ENCODE measurements at places on chromosomes 3 and 15.

GRCh38 chr3:71583566-71584393 is at the start of gene FOXP1:
TSS of gene FOXP1 (minus strand) at chr3:71583728. CDS start at chr3:71198381, 385,347 bp downstream.
- peak; percentile 31 for DNase-seq

DNA sequence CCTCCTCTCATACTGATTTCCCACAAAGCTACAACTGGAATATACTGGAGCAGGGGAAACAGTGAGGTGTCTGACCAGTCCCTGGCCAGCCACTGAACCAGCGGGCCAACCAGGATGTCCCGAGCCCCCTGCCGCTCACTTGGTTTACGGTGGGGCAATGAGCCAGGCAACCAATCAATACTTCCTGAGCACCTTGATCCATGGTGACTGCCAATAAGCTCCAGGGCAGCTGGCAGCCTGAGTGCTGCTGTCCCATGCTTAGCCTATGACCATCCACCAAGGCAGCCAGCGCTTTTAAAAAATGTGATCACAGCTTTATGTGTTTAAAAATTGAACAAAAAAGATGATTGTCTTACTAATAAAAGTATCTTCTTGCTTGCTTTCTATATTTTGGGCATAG is 4.2 kb downstream of the SCN10A start:
- DNase-seq: no peak

GRCh38 chr3:36060950-36061349 is 319.4 kb upstream of the STAC start:
- DNase-seq: no peak

DNA sequence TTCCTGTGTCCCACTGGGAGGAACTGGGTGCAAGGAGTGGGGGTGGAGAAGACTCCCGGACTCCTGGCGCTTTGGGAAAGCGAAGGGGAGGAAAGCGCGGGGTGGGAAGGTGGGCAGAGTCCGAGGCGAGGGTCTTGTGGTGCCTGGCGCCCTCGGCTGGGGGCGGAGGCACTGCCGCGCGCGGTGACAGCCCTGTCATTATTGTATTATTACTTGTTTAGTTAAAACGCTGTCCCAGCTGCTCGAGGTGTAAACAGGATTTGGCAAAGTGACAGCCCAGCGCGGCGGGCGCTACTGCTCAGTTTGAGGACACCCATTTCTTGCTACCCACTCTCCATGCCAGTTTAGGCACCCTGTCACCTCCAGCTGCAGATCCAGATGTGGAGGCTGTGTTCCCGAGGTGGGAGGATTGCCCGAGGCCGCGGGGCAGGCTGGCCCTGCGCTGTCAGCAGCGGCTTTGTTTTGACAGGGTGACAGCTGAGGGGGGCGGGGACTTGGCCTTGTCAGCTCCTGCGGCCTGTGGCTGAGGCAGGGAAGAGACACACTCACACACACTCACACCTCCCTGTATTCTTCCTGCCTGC is 1.0 kb downstream of the KAT2B start:
- DNase-seq: peak; percentile 57

DNA sequence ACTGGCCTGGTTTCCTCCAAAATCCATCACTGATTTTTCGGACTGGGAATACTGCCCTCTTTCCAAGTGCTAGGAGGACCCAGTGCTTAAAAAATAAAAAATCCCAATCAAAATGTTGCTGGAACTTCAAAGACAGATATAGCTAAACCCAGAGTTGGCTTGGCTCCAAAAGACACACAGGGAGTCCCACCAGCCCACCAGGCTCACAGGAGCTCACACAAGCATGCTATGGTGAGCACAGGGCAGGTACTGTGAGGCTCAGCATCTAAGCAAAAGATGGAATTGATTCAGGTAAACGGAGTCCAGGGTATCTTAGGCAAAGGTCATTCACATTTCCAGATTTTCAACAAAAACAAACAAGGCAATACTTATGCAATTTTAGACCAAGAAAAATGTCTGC is 3.7 kb downstream of the TRANK1 start:
- DNase-seq: no peak

DNA sequence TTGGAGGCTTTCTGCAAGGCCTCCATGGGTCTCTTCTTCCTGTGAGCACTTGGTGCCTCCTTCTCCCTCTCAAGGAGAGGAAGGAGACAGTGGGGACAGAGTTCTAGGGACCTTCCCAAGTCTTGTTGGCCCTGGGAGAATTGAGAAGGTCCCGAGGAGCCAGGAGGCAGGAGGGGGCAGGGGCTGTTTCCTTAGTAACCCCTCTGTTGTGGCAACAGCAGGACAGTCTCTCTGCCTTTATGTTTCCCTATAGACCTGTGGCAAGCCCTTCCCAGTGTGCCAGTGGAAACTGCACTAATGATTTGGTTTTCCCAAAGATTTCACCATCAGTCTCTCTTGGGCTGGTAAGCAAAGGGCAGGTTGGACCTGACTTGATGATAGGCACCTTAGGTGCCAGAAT is 87.8 kb upstream of the GALNT15 start:
- DNase-seq: no peak

DNA sequence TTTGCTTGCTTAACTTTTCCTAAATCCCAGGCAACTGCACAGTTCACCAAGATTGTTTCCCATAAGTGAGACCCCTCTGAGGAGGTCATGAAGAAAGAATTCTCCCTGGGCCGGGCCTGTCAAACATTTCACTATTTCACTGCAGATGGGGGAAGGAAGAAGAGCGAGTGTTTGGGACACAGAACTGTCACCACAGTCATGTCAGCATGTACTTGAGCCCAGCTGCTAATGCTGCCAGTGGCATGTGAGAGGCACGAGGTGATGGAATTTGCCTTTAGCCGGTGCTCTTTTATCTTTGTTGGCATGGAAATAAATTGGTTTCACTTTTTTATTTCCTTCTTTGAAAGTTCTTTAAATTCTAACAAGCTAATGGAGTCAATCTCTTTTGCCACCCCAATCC is 277.9 kb upstream of the GADL1 start:
- DNase-seq: no peak

GRCh38 chr15:42084465-42085235 is 9.7 kb downstream of the PLA2G4D start:
- DNase-seq: peak; percentile 15

GRCh38 chr15:53985562-53985961 is 7.3 kb downstream of the UNC13C start:
- no peak for DNase-seq

- DNase-seq: no peak
These were observed 19.8 kb upstream of the P2RY12 start for GRCh38 chr3:151404316-151404715.

- DNase-seq: no peak
These were observed 122.0 kb downstream of the WDR76 start for GRCh38 chr15:43948691-43949325.

- DNase-seq: no peak
These were observed 28.9 kb downstream of the TLNRD1 start for GRCh38 chr15:81029414-81030300.

- DNase-seq: no peak
These were observed 2.1 kb upstream of the USP4 start for GRCh38 chr3:49341996-49342395.

GRCh38 chr3:183211352-183211751 is 41.7 kb upstream of the B3GNT5 start:
- DNase-seq: no peak

DNA sequence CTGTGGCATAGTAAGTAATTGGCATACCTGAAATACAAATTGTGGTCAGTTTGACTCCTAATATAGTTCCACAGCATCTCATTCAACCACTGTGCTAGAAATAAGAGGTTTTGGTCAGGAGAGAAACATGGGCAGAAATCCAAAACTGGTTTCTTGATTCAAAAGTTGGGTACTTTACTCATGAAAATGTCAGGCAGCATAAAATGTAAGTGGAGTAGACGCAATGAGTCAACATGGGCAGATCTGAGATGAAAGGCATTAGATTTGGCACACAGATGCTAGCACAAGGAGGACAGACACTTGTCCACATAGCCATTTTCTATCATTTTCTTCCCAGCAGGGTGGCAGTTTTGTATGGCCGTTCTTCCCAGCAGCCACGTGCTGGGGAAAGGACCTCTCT is 255.8 kb upstream of the CDIN1 start:
- DNase-seq: no peak

GRCh38 chr3:135349254-135349948 is 554.3 kb downstream of the EPHB1 start:
- DNase-seq: no peak

DNA sequence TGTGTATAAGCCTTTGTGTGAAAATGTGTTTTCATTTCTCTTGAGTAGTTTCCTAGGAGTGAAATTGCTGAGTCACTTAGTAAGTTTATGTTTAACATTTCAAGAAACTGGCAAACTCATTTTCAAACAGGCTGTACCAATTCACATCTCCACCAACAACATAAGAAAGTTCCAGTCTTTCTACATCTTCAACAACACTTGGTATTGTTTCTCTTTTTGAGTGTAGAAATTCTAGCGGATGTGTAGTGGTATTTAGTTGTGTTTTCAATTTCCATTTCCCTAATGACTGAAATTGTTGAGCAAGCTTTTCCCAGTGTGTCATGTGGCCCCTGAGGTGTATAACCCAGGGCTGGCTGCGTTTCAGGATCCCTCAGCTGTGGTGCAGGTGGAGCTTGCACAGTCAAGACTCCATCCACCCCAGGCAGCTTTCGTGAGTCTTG is 258.5 kb downstream of the PDCD6IP start:
- DNase-seq: no peak

DNA sequence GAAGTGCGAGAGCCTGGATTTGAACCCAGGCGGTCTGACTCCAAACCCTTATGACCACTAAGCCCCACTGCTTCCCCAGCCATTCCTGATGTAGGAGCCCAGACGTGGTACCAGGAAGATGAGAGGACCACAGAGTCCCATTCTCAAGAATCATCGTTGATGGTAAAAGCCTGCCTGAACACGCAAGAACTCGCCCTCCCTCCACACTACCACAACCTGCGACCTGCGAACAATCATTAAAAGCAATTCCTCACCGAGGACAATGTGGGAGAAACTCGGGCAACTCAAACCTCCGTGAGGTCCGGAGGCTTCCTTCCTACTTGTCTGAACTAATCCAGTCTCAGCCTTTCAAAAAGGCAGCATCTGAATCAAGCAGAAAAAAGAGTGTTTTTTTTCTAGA is 10.3 kb downstream of the MAGI1 start:
- no peak for DNase-seq

- no peak for DNase-seq
These were observed 12.6 kb downstream of the TM6SF1 start for GRCh38 chr15:83119968-83120581.

GRCh38 chr15:61748529-61748928 is 311.7 kb downstream of the VPS13C start:
- no peak for DNase-seq

- no peak for DNase-seq
These were observed 771.1 kb upstream of the GRM7 start for GRCh38 chr3:6089780-6090179.

- no peak for DNase-seq
These were observed 124.1 kb downstream of the GADL1 start for GRCh38 chr3:30770387-30770786.

DNA sequence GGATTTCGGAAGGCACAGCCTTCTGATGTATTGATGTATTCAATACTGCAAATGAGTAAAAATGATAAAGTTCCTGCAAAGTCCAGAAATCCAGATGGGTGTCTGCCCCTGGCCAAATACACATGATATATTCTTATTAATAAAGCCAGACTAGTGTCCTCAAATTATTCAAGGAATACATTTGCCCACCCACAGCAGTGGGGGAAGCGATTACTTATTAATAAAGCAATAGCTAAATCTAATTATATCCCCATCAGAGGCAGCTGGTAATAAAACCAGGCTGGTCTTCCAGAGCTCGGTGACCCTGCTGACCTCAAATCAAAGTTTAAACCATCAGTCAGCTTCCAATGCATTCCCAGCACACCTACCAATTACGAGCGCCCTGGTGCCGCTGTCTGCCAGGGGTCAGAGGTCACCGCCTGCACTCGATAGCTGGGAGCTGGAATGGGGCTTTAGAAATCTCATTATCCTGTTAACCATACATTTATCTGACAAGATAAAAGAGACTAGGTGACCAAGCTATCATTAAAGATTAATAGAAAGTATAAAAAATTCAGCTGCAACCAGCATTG is 330.3 kb downstream of the UACA start:
- DNase-seq: no peak

- DNase-seq: no peak
These were observed 85.6 kb downstream of the MCF2L2 start for GRCh38 chr3:183342824-183343223.

DNA sequence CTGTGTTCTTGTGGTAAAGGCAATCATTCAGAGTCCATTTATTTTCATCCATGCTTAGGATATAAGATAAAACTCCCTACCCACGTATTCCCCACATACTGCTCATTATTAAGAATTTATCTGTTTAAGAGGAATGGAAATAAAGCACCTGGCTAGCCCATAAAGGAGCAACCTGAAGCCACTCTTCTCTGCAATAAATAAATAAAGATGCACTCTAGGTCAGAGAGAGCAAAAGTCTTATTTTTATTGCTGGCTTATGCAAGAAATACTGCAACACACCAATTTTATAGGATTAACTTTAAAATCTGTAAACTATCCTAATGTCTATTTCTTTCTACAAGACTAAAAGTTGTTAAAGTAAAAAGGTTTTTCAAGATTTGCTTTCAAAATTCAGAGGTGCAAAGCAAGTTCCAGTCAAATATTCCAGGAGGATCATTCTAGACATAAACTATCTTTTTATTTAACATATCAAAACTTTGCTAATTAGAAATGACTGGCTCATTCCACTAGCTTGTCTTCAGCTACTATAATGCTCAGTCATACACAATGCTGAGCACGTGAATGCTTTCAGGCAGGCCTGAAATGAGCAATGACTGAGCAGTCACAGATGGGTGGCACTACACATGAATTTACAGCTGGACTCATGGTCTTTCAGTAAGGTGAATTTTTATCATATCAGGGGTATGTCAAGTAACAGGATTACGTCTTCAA is 7.1 kb downstream of the TJP1 start:
- no peak for DNase-seq

DNA sequence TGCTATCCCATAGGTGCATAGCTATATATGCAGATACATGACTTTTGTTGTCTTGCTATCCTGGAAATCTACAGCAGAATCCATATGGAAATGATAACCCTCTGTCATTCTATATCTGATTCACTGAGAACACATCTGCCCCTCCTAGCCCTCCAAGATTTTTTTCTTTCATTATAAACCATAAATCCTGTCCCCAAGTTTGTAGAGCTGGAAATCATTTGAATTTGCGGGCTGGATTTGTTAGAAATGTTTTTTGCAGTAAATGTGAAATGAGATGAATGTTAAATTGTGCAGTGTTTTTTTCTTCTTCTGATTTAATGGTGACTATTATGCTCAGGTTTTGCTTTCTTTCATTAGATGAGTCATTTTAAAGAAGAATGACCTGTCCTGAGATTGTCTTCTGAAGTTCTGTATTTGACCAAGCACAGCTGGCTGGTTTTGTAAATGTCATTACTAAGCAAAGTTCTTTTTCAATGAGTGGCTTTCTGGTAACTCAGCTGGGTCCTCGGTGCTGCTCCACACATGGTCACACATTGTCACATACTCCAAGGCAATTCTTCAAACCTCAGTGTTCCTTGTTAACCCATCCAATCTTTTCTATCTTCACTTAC is 25.3 kb upstream of the ABHD17C start:
- no peak for DNase-seq

GRCh38 chr15:69185216-69185615 is 24.8 kb downstream of the GLCE start:
- DNase-seq: no peak

- no peak for DNase-seq
These were observed 2.5 kb downstream of the SCG5 start for GRCh38 chr15:32643907-32644445.

GRCh38 chr3:30826531-30826942 is 67.9 kb downstream of the GADL1 start:
- no peak for DNase-seq

Data from stimulated activated CD8-positive, alpha-beta memory T cell treated with anti-CD3 and anti-CD28 coated beads, Interleukin-15, amount 100 ng/mL, for 24 hours (primary cell).